ENCODE measurements at places on chromosomes 2 and 18. TPM values are rescaled to one million over a fixed set of nuclear protein-coding genes. Genes with fewer than 3 reads are reported as not detected.

- no peak for DNase-seq
Measured at GRCh38 chr2:72998234-72998651, 73.3 kb downstream of the SFXN5 start.

- DNase-seq, result no peak
Measured at GRCh38 chr2:233075966-233076339, 15.8 kb downstream of the INPP5D start.

DNA sequence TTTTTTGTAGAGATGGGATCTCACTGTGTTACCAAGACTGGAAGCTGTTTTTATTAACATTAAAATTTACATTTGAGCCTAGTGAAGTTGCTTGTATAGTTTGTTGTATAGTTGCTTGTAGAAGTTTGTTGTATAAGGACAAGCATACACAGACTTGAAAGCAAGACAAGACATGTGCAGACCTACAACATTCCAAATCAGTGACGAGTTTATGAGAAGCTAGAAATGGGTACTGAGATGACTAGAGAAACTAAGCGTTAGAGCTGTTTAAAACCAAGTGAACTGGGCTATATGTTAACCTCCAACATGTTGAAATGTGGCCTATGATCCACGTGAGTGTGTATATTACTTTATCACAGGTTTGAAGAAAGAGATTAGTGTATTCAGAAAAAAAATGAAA, 39.1 kb downstream of the ABCB11 start:
- DNase-seq, result no peak

DNA sequence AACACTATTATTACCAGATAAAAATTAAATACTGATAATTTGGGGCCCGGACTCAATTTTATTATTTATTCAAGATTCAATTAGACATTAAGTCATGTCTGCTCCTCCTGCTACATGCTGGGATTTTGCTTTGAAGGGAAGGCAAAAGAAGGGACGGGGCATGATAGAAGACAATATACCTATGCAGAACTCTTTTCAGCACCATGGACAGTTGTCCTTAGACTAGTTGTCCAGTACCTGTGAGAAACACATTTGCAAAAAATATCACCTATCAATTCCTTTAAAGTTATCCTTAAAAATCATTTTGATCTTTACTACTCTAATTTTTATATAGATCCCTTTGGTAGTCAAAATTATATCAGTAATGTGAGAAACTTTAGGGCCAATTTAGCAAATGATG, 100.2 kb upstream of the SULT1C3 start:
- DNase-seq, result no peak

TLK1 gene
- total RNA-seq, result 35.1 TPM

- DNase-seq, result no peak
Measured at GRCh38 chr2:174634130-174635014, 36.8 kb upstream of the WIPF1 start.

SPRED2 gene
- total RNA-seq, result 25.6 TPM

ERICH2 gene
- total RNA-seq, result not detected

GRCh38 chr2:173803449-173803848, 161.7 kb downstream of the SP3 start:
- peak; percentile 50 for DNase-seq

ALPI gene
- not detected for total RNA-seq

KCNG2 gene
- total RNA-seq, result 1.7 TPM

DNA sequence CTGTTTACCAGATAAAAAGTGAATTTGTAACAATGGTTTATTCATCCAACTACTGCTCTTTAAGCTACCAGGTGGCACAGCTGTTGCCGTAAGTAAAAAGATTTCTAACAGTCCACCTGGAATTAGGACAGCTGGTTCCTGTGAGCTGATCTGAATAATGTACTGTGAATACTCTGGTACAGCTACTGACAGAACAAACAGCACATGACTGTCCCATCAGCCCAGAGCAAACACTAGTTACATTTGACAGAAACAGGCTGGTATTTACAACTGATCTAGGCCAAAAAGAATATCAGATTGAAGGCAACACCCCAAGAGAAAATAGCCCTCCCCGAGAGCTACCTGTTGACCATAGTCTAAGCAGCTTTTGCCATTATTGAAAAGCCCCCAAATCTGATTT, 840.4 kb downstream of the CPS1 start:
- no peak for DNase-seq

DNA sequence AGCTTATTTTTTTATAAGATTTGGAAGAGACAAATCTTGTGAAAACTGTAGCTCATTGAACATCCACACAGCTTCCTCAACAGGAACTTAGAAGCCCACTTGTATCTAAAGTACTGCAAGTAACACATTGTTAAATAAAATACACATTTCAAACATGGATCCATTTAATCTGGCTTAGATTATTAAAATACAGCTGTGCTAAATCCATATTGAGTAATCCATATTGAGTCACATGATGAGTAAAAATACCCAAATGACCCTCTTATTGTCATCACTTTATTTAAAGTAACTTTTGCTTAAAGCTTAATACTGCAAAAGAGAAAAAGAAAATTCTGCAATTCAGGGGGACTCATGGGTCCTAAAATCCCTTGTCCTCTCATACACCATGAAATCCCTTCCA, 133.3 kb downstream of the OSR1 start:
- DNase-seq, result no peak

GRCh38 chr2:126881591-126881990, 17.1 kb upstream of the TEX51 start:
- DNase-seq, result no peak

- no peak for DNase-seq
Measured at GRCh38 chr2:169222665-169223064, 139.7 kb downstream of the LRP2 start.

DNA sequence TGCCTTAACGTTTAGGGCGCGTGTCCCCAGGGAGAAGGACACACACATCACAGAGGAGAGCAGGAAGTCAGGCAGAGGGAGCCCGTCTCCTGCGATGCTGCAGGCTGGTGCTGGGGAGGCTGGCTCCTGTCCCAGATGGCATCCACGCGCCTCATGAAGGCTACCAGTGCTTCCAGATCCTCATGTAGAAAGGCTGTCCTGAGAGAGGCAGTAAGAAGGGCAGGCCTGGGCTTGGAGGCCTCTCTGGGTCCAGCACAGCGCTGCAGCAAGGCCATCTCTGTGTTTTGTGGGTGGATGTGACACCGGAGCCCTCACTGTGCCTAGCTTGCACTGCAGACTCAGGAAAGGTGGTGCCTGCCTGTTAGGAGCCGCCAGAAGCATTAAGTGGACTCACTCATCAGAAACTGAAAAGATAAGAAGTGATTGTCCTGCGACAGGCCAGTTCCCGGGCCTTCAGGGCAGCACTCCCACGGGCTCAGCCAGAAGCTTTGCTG, 62.7 kb downstream of the FAM168B start:
- no peak for DNase-seq

- DNase-seq, result no peak
Measured at GRCh38 chr18:69895066-69896047, 52.3 kb downstream of the CD226 start.

DNA sequence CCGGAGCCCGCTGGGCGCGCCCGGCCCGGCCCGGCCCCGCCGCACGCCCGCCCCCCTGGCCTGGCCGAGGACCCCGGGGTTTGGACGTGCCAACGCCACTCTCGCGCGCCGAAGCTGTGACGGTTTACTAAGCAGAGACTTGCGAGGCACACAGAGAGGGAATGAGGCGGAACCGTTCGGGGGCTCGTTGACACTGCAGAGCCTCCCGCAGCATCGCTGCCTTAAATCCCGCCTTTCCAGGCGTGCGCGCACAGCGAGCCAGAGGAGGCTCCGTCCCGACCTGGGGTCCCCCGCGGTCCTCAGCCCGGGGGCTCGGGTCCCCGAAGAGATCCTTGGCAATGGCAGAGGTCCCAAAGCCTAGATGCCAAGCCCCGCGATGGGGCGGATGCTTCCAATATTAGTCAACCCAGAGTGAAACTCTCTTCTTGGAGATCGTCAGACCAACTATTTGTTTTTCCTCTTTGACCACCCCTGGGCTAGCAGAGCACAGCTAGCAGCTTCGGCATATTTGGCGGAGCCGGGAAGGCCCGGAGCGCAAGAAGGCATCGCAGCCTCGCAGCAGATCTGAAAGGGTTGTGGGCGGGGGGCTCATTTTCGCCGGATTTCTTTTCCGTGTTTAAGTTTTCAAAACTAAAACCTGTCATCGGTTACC, at the start of gene ZNF385B:
Gene ZNF385B (minus strand): TSS at position 197 of the 652 bp plus-strand sequence.
- no peak for DNase-seq

GRCh38 chr18:57231864-57232263, 85.0 kb downstream of the BOD1L2 start:
- no peak for DNase-seq

DNA sequence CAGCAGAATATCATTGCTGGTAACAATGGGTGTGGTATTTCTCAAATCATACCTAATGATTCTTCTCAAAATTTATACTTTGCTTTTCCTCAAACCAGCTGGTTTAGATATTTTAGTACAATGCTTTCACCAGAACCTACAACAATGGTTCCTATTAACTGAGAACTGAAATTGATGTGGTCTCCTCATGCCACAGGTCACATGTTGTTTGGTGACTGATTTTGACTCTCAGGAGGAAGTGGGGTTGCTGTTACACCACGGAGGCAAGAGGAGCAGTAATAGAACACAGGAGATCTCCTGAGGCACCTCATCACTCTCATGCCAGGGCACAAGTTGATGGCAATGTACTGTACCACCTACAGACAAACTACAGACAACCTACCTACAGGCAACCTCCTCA, 3.0 kb upstream of the CEP68 start:
- DNase-seq, result no peak

CRYGC gene
- total RNA-seq, result not detected

DNA sequence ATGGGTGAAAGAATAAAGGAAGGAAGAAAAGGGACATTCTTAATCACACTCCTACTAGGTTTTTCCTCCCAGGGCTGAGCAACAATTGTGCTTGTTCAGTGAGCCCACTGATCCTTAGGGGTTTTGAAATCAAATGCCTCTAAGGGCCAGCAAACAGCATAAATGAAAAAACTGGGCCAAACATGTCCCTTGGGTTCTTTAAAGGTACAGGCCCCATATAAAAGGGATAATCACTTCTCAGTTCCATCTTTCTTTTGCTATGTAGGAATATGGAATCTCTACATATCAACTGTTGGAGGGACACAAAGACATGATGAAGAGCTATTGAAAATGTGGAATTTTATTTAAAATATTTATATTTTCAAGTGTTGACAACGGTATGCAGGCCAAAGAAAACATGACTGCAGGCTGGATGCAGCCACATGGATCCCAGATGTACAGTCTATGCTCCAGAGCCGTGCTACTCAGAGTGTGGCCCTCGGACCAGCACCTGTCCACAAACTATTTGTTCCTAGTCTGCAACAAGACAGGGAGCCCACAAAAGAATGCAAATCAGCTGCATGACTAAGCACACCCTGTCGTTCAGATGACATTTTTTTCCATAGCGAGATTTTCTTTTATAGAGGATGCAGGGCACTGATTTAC, 110.0 kb downstream of the CDH20 start:
- DNase-seq, result no peak

GRCh38 chr18:35936951-35937350, 35.5 kb upstream of the RMP24 start:
- peak; percentile 57 for DNase-seq

DNA sequence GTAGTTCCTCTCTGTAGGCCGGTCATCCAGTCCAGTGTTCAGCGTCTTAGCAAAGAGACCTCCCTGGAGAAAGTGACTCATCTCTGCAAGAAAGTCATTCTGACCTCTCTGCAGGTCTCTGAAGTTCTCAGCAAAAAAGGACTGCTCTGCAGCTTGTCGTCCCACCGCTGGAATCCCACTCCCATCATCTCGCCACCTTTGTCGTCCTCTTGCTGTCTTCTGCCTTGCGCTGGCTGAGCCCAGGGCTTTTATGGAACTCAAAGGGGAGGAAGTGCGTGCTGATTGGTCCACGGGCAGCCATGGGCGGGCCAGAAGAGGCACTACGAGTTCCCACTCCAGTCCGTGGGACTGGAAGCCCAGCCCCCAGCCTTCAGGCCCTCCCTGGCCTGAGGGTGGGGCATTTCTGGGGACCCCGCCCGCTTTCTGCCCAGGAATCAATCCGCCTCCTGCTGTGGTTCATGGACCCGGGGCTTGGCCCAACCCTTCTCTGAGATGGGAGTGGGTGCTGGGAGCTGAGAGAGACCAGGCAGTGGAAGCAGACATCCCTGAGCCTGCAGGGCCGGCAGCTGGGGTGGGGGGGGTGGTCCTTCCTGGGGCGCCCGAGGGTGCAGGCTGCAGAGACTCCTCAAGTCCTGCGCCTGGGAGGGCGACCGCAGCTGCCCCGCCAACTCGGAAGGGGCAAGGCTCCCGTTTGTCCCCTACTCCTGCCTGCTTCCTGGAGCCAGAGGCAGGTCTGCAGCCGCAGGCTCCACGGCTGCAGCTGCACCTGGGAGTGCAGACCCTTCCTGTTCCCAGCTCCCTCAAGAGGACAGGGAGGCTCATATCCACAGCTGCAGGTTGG, 660.7 kb upstream of the RAB6C start:
- no peak for DNase-seq
